ENCODE measurements at places on chromosomes 16 and 17.
A peak's percentile ranks its signal among the peaks of the same experiment; 100 is the strongest.

GRCh38 chr17:33874617-33875060, 380.4 kb upstream of the CCL2 start:
- DNase-seq = peak; percentile 24

DNA sequence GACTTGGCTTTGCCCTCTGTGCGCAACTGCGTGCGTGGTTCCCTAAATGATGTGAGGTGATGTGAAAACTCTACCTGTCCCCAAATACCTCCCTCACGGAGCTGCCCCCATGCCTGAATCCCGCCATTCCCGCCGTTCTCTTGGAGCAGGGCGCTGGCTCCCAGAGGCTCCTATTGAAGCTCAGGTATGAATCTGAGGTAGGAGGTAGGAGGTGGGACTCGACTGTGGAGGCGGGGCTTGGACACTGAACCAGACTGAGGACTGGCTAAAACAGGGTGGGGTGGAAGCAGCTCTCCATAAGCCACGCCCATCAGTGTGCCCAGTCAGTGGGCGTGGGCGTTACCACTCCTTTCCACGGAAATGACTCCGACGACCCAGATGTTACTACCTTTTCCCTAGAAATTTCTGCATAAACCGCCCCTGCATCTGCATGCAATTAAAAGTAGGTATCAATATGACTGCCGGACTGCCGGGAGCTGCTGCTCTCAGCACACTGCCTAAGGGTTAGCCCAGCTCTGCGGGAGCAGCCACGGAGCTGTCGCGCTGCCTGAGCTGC, 41.0 kb downstream of the FOXL1 start:
- DNase-seq = no peak

DNA sequence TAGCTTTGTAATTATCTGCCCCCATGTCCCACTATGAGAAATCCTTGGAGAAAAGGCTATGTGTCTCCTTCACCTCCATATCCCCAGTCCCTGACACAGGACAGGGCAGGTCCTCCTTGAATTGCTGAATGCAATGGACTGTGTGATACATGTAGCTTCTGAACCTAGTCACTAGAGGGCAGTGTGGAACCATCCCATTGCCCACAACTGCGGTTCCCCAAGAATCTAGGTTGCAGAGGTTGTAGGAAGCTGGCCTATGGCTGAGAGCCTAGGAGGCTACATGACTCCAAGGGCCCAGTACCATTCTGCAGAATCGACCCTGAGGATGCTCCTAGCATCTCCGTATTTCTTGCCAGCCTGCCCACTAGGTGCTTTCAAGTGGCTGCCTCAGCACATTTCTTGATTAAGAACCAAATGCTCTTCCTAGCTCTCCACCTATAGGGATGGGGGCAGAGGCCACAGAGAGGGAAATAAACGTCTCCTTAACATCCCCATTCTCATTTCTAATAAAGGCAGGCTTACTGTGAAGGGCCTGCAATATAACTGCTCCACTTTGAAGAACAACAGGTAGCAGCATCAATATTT, 394.0 kb downstream of the CA10 start:
- DNase-seq = no peak

DNA sequence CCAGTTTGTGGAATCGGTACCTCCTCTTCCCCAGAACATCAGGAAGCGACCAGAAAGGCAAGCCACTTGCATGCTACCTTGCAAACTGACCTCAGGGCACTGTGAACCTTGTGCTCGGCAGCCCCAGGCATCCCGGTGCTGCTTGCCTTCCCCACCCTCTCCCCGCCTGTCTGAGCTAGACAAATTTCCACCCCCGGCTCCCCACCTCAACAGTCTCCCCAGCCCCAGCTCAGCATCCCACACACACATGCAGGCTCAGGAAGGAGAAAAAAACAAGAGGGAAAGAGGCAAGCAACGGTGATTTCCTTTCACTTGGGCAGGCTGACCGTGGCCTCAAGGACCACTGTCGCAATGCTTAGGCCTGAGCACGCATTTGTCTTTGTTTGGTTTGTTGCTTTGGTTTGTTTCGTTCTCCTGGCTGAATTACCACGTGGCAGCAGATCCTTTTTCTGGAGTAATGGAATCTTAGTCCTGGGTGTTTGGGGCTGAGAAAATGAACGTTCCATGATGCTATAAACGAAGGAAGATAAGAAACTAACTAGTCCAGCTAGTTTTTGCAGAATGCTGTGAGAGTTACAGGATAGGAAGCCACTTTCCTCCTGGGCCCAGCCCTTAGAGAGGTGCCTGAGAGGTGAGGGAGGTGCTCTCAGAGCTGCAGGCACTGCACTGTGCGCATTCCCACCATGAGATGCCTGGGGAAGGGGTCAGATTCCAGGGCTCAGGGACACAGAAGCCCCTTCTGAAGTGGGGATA, 27.9 kb downstream of the SDK2 start:
- DNase-seq = no peak

DNA sequence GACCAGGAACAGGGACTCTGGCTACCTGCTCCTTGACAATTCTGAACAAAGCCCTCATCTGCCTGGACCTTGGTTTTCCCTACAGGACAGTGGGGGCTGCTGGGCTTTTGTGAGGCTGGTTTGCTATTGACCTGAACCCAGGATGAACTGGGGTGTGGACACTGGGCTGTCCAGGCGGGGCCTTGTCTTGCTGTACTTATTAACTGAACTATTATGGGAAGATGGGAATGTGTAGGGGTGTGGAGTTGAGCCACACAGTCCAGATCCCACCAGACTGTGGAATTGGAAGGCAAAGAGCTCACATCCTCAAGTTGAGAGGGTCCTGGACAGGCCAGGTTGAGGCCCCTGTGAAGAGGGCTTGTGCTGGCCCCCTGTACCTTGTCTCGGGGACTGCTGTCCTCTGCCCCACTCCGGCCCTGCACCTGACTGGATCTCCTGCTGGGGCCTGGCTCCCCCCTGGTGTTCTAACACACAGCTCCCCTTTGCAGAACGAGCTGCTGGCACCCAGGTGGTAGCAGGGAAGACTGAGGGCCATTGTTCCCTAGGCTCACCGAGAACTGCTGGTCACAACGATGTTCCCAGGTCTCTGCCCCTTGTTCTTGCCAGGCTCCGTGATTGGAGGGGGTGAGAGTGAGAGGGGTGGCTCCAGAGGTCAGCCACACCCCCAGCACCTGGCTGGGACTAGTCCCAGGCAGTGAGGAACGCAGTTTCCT, 51.8 kb upstream of the CDC42EP4 start:
- no peak for DNase-seq

GRCh38 chr17:9279893-9280292, 258.6 kb downstream of the NTN1 start:
- DNase-seq = no peak

GRCh38 chr16:50038286-50038685, 13.3 kb downstream of the CNEP1R1 start:
- no peak for DNase-seq

- no peak for DNase-seq
Observed at GRCh38 chr16:77679391-77679790, 42.9 kb upstream of the NUDT7 start.

- DNase-seq = no peak
Observed at GRCh38 chr17:9880582-9880999, 24.5 kb downstream of the RCVRN start.

GRCh38 chr16:24140730-24141129, 115.4 kb upstream of the CACNG3 start:
- no peak for DNase-seq

DNA sequence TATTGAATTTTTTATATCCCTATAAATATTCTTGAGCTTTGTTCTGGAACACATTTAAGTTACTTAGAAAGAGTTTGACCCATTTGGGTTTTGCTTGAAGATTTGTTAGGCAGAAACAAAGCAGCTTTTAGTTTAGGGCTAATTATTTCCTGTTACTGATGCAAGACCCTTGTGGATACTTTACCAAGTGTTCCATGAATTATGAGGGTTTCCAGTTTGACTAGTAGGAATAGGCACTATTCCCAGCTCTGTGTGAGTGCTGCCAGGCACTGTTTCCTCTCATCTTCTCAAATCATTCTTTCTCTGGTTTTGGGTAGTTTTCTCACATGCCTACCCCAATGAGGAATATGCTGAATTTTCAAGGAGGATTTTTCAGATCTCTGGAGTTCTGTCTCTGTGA, 80.0 kb downstream of the SPACA3 start:
- DNase-seq = no peak

DNA sequence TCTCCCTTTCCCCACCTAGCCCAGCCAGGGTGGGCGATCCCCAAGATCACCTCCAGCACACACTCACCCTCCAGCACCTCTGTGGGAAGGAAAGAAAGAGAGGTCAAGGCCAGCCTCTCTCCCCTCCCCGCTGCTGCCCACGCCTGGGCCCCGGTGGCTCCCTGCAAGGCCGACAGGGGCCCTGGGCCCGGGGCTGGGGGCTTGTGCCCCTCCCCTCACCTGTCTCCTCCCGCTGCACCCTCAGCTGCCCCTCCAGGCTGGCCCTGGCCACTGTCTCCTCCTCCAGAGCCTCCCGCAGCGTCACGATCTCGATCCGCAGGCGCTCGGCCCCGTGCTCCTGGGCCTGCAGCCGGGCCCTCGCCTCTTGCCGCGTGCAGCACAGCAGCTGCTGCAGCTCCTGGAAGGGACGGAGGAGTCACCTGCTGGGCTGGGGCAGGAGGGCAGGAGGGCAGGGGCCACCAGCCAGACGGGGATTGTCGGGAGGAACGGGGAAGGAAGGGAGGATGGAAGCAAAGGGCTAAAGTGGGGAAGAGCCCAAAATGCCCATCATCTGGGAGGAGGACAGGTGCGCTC, 19.2 kb downstream of the RABEP2 start:
- DNase-seq = no peak

- DNase-seq = no peak
Observed at GRCh38 chr17:44351961-44352827, 7.1 kb downstream of the GRN start.

DNA sequence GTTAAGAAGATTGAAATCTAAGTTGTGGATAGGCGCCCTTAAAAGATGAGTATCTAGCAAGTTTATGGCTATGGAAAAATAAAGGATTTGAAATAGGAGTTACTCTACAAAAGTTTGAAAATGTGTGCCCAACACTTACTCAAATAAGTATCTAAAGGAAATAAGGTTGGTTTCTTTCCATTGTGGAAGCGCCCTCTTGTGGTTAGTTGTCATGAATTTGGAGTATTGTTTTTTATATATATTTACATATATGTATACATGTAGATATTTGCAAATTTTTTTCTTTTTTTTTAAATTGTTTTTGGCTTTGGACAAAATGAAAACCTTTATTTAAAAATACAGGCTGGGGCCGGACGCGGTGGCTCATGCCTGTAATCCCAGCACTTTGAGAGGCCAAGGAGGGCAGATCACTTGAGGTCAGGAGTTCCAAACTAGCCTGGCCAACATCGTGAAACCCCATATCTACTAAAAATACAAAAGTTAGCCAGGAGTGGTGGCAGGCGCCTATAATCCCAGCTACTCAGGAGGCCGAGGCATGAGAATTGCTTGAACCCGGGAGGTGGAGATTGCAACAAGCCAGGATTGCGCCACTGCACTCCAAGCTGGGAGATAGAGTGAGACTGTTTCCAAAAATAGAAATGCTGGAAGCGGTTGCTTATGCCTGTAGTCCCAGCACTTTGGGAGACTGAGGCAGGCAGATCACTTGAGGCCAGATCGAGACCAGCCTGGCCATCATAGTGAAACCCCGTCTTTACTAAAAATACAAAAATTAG, 24.0 kb upstream of the VPS4A start:
- DNase-seq = peak; percentile 75

DNA sequence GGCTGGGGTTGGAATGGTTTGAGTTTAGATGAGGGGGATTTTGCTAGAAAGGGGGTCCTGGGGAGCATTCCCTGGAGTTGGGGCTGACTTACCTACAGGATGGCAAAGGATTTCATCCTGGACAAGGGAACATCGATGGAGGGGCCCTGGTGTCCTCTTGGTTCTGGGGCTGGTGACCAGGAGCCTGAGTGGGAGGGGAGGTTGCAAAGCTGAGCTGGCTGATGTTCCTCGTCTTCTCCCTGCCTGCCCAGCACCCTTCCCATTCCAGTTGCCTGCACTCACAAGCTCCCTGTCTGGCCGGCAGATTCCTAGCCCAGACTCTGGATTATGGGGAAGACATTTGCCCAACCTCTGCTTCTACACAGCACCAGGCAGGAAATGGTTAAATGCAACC, 37.2 kb downstream of the ITGAE start:
- DNase-seq = peak; percentile 13

- DNase-seq = no peak
Observed at GRCh38 chr16:50371936-50372595, 3.3 kb upstream of the BRD7 start.

- no peak for DNase-seq
Observed at GRCh38 chr17:8708025-8708461, 36.6 kb downstream of the CCDC42 start.

GRCh38 chr16:23330583-23331249, 28.6 kb downstream of the SCNN1B start:
- DNase-seq = no peak

DNA sequence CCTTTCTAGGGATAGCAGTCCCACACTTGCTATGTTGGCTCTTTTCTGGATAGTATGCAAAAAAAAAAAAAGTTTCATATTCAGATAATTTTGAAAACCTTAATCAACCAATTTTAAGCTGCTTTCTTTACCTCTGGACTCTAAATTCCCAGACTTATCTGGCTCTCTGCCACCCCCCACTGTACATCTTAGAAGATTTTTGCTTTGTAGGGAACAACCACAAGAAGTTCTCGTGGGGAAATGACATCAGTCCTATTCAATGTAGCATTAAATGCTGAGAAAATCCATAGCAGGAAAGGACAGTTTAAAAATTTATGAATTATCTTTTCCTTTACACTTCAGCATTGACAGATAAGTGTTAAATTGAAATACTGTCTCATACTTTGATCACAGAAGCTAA, 562.7 kb upstream of the HSBP1 start:
- no peak for DNase-seq

DNA sequence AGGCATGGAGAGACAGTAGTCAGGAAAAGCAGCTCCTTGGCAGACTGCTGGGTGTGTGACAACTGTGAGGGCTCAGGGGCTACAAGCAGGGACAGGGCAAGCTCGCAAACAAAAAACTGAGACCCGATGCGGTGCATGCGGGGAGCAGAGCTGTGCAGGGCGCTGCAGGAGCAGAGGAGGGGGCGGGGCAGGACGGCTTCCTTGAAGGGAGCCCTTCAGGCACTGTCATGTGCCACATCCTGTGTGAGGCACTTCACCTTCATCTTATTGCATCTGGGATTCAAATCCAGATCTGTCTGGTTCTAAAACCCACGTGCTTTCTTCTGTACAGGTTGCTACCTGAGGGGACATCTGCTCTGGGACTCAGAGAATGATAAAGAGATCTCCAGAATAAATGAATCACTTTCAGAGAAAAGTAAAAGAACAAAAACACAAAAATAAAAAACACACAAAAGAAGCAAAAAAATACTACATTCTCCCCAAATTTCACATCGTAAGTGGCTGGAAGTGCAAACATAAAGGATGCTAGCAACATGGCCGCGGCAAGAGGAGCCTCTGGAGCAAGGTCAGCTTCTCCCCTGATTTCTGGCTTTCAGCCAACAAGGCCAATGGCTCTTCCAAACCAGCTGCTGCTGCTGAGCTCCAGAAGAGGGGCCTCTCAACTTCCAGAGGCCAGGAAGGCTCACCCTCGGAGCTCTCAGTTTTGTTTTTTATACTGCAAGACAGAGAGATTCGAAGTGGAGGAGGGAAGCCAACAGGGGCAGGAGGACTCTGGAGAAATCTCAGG, 14.2 kb downstream of the LYRM9 start:
- DNase-seq = no peak

- DNase-seq = no peak
Observed at GRCh38 chr16:56316545-56316944, 108.8 kb downstream of the AMFR start.
